GM12864 (cell line): ENCODE measurements at places on chromosomes 12 and 14.

GRCh38 chr12:103833095-103833775 lies 7.8 kb downstream of the NT5DC3 start:
- no peak for DNase-seq

DNA sequence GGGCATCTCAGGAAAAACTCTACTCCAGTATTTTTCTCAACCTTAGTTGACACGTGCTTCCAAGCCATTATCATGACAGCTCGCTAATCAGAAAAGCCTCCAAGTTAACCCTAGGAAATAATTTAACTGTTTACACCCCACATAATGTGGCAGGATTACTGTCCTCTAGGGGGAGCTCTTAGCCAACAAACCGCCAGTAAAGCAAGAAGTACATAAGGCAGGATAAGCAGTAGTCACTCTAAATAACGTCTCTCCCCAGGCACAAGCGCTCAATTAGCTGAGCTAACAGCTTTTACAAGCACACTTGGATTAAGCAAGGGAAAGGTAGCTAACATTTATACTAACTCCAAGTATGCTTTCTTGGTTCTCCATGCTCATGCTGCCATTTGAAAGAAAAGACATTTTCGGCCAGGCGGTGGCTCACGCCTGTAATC lies 22.8 kb downstream of the APOBEC1 start:
- DNase-seq: peak; percentile 8

- no peak for DNase-seq
Observed at GRCh38 chr14:71595441-71595840, 336.8 kb upstream of the RGS6 start.

GRCh38 chr12:117035287-117035686 lies 63.9 kb downstream of the TESC start:
- no peak for DNase-seq

DNA sequence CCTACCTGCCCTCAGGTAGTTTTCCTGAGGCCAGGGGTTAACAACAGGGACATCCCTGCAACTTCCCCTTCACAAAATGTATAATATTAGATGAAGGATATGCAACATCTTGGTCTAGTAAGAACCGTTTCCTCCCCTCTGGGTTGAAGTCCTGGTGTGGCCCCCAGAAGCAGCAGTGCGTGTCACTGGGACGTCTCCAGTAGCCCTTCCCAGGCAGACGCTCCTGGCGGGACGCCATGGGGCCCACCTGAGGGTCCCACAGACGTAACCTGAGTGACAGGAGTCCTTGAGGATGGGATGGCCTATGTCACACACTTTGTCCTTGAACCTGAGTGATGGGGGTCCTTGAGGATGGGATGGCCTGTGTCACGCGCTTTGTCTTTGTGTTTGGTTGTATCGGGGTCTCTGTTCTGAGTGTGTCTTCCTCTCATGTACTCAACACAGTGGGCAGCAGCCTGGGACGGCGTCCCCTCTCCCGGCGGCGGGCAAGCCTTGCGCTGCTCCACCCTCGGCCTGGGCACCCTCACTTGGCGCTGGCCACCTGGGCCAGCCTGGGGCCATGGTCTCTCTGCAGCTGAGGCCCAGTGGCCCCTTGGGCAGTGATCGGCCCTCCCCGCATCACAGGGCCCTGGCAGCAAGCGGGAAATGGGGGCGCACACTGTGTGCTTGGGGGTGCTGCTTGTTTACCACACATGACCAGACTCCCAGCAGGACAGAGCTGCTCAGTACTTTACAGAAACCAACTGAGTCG lies 14.3 kb upstream of the AMN start:
- no peak for DNase-seq
